Nucleus accumbens (tissue), 56 donors: ENCODE measurements at places on chromosomes 5 and 9.

DNA sequence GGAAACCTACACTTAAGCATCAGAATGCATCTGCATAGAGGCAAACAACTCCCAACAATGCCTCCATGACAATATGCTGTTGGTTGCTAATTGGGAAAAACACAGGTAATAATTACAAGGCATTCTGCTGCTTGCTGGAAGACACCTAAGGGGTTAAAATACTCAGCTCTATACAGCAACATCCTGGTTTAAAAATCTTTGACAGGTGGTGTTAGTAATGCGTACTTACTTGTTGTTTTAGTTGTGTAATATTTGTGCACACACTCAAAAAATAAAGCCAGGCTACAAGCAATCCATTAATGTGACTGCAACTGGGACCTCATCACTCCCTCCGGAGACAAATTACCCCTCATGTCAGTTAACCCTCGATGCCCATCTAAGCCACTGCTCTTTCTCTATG, 126.3 kb upstream of the ELL2 start:
- DNase-seq: no peak

DNA sequence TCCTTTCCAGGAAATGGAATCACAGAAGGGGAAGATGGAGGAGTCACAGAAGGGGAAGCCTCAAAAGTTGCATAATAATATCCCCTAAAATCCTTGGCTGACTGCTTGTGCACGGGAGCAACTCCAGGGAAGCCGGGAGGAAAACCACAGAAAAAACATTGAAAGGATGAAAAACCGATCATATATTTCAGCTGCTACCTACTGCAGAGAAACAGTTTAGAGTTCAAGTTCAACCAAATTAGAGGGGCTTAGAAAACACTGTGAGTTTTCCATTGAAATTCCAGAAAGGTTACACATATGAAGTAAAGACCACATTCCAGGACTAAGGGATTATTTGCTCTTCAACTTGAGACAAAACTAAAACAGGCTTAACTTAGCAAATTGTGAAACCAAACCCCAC, 37.6 kb upstream of the MTAP start:
- no peak for DNase-seq

DNA sequence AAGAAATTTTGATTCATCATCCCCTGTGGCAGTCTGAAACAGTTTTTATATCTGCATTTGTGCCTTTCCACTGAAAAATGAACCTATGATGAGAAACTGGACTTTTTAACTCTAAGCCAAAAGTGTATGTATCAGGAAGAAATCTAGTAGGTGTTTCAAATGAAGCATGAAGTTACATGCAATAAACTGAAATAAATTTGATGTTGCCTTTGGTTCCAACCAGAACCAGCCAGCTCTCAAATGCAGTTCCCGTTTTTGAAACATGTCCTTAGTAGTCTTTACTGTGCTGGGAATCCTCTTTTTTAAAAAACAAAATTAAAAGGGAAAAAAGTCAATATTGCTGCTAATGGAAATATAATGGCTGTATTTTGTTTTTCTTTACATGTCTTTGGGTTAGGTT, 43.9 kb downstream of the HACD4 start:
- DNase-seq: no peak

DNA sequence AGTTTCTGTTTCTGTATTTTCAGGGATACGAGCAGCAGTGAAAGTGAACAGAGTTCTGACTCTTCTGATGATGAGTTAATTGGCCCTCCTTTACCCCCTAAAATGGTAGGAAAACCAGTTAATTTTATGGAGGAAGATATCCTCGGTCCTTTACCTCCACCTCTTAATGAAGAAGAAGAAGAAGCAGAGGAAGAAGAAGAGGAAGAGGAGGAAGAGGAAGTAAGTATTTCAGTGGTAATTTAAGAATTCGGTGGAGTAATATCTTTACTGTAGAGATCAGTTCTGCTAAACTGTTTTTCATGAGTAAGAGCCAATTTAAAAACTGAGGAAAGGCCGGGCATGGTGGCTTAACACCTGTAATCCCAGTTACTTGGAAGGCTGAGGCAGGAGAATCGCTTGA, 17.2 kb downstream of the WDR70 start:
- no peak for DNase-seq

DNA sequence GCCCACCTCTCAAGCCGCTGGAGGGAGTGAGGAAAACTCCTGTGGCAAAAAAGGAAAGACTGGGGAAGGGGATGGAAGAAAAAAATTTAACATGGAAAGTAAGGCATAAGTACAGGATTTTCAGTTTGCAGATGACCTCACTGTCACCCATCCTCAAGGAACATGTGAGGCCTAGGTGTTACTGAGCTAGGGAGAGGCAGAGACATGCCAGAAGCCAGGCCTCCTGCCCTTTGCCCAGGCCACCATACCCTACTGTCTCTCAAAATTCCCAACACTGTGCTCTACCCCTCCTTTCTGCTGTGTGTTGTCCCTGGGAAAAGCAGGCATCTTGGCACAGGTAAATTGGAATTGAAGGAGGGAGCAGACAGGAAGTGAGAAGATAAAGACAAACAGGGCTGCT, 4.4 kb upstream of the MGAT1 start:
- no peak for DNase-seq

DNA sequence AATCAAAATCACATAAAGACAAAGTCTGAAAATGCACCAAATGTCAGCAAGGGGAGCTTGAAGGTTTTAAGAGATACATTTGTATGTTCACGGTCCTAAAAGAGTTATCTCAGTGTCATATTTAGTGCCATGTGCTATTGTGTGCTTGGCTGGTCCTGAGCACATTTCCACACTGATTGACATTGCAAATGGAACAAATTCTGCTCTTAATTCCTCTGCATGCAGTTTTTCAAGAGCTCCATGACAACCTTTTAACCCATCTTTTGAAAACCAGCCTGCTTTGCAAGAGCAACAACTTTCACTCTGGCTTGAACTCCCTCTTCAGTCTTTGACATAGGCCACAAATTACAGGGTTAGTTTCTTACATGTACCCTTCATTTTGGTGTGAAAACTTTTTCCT, 175.4 kb upstream of the ACTBL2 start:
- no peak for DNase-seq

- no peak for DNase-seq
Observed at GRCh38 chr5:83785176-83785668, 64.6 kb upstream of the HAPLN1 start.

DNA sequence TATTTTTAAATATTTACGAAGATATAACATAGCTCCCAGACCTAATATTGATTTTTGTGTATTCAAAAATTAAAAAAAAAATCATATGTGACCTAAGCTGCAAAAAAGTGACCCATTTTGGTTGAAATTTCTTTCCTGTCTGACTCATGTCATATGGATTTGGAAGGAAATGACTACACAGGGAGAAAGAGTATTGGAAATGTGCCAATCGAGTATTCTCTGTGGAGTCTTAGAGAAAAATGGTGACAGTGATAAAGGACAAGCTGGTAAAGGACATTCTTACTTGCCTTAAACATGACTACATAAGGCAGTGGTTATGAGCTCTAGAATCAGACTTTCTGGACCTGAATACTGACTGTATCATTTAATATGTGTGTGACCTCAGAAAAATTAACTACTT, 262.9 kb upstream of the PTPRD start:
- DNase-seq: no peak

DNA sequence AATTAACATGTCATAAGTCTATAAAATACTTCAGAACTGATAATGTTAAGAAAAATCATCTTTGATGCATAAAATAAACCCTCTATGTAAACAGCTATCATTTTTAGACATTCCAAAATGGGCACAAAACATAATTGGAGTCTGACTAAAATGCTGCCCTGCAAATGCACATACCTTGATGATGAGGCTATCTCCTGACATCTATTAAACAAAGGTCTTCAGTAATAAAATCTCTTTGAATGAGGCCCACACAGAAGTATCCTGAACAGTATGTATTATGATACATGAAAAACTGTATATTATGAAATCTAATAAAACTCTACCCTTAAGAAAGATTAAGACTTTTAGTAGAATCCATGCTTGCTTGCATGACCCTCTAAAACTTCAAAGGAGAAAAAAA, 66.1 kb downstream of the FBXL17 start:
- no peak for DNase-seq

DNA sequence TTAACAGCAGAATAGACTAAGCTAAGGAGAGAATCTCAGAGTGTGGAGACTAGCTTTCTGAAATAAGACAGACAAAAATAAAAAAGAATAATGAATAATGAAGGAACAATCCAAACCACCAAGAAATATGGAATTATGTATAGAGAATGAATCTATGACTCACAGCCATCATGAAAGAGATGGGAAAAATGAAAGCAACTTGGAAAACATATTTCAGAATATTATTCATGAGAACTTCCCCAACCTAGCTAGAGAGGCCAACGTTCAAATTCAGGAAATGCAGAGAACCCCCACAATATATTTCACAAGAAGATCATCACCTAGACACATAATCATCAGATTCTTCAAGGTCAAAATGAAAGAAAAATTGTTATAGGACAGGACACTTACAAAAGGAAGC, 349.0 kb upstream of the MPDZ start:
- DNase-seq: no peak
